ENCODE measurements at places on chromosomes 1 and 21. TPM values are rescaled to one million over a fixed set of nuclear protein-coding genes. Genes with fewer than 3 reads are reported as not detected.

GRCh38 chr1:60935599-60936110 is 146.7 kb upstream of the NFIA start:
- DNase-seq = no peak

Gene RGS4
- 3.7 TPM for polyA plus RNA-seq

DNA sequence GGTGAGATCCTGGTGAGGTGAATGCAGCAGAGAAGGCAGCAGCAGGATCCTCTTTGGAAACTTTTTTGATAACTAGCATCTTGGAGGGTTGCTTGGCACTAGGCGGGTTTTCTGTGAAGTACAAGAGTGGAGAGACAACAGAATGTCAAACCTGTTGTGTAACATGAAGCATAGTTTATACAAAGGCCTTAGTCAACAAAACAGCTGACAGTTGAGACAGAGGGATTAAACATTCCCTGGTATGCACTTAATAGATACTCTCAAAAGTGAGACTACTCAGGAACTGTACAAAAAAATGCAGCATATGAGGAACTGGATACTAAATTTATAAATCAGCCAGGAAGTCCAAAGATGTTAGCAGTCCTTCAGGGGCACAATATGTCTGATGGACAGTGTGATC is 16.4 kb upstream of the CCDC17 start:
- no peak for DNase-seq

DNA sequence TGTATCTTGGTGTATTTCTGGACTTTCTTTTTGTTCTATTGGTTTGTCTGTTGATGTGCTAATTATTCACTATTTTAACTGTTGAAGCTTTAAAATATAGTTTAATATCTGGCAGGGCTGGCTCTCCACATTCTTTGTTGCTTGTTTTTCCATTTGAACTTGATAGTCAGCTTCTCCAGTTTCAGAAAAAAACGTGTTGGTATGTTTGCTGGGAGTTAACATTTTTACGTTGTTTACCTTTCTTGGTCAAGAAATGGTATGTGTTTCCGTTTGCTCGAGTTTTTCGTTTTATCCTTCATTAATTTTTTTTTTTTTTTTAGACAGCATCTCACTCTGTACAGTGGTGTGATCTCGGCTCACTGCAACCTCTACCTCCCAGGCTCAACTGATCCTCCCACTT is 16.9 kb upstream of the ZBTB40 start:
- DNase-seq = no peak

Gene RASSF5
- 12.3 TPM for polyA plus RNA-seq

GRCh38 chr1:115978292-115978941 is 2.1 kb downstream of the SLC22A15 start:
- no peak for DNase-seq

- DNase-seq = no peak
Measured at GRCh38 chr1:60584371-60584770, 498.0 kb upstream of the NFIA start.

- no peak for DNase-seq
Measured at GRCh38 chr1:39609618-39610331, 29.7 kb downstream of the HEYL start.

DNA sequence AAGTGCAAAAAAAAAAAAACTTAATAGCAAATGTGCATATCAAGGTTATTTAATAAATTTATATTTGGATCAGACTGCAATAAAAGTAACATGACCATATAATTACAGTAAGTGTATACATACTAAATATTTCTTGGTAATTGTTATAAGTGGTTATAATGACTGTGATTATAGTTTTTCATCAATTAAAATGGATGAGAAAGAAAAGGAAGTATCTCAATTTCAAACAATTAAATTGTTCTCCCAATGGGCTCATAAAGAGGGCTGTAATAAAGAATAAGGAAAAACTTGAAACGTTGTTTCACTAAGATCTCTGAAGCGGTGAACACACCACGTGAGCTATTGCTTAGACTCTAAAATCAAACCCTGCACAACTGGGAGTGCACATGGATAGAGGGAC is 104.1 kb downstream of the CDC42BPA start:
- DNase-seq = no peak

DNA sequence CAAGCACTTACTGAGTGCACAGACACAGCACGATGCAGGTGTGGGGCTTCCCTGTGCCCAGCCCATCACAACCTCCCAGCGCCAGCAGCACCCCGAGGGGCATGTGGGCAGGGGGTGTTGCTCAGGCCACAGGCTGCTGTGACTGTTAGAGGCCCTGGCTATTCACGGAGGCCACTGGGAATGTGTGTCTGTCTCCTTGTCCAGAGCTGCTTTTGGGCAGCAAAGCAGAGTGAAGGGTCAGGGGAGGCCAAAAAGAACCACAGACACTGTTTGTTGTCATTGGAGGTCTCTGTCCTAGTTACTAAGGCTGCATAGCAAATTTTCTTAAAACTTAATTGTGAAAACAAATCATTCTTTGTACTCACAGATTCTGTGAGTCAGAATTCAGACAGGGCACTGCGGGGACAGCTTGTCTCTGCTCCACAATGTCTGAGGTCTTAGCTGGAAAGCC is 49.6 kb downstream of the TNFRSF8 start:
- no peak for DNase-seq

DNA sequence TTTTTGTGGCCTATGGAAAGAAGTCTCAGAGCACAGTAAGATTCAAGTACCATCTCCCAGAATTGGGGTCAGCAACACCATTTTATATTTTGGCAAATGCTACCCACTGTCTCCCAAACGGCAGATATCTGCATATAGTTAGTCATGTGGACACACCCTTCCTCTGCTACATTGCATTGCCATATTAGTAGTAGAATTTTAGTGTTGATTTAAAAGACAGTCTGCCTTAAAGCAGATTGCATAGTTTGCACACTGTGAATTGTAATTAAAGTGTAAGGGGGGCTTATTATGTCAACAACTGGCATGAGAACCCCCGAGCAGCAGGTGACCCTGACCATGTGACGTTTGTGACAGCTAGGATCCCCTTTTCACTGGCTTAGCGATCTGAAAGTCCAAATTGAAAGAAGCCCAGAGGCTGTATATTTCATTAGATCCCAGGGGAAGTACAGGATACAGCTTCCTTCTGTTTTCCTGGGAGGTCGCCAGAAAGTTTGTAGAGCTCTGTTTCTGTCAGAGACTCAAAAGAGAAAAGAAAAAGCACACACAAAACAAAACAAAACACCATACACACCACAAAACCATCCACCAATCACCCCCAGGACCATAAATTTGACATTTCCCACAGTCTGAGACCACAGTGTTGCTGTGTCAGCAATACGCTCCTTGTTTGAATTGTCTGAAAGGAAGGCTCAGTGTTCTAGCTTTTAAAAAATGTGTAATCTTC is 172.4 kb downstream of the NFIA start:
- DNase-seq = peak; percentile 80

Gene PTCH2
- polyA plus RNA-seq = 7.1 TPM

DNA sequence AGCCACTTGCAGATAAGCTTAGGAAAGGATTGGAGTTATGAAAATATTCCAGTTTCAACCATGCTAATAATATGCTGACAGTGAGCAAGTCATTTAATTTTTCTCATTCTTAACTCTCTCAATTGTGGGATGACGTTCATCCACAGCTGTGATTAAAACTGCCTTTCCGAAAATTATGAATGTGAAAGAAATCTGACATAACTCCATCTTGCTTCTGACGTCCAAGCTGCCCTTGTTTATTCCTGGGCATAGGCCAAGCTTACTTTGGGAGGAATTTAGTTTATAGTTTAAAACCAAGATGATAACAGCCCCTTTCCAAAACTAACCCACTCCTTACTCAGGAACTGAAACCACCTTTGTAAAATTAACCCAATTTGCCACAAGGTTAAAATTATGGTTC is 11.0 kb upstream of the RGS18 start:
- DNase-seq = no peak

GRCh38 chr21:34846601-34847112 is 177.9 kb downstream of the CLIC6 start:
- no peak for DNase-seq

DNA sequence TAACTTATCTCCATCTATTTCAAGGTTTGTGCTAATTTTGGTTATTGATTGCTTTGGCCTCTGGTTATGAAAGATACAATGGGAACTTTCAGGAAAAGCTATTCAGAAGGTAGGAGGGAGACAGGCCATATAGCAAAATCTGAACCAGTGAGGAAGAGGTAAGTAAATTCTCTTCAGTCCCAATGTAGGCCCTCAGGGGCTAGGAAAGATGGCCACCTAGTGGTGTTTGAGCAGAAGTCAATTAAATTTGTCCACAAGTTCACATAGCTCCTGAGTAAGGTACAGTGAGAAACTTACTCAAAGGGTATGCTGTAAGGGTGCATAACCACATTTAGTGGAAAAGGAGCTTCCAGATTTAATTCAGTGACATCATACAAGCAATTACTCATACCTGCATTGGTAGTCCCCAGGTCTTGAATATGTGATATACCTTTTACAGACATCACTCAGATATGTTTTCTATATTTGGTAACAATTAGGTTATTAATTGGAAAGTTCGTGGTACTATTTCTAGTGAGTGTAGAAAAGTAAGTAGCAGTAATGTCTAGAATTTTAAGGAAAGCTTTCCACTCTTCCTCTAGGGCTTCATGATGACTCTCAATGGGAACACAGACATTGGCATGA is 21.4 kb upstream of the FMO1 start:
- peak; percentile 53 for DNase-seq

DNA sequence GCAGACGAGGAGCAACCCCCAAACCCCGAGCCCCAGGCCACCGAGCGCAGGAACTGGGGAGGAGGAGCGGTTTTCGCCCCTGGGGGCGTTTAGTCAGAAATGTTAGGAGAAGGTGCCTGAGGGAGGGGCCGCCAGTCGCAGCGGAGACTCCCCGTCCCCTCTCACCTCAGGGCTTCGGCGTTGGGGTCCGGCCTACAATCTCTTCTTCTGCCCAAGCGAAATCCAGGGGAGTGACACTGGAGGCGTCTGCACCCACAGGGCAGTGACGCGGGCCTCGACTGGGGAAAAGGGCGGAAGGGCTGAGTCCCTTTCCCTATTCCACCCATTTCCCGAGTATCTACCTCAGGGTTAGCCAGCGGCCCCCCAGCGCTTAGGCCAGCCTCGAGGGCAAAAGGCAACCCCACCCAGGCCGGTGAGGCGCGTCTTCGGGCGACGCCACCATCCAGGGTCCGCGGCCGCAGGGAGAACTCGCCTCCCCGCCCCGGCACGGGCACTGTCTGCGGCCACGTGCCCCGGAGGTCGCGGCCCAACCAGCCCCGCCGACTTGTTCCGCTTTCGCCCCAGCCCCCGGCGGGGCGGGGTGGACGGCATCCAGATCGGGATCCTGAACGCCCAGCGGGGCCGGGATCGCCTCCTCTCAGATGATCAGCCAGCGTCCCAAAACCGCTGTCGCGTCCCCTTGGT is 118.7 kb upstream of the BARHL2 start:
- DNase-seq = no peak

- peak; percentile 47 for DNase-seq
Measured at GRCh38 chr21:45130324-45130774, 56.0 kb downstream of the ADARB1 start.

Gene SDHC
- polyA plus RNA-seq = 161 TPM

Gene ACOT7
- 13.4 TPM for polyA plus RNA-seq

DNA sequence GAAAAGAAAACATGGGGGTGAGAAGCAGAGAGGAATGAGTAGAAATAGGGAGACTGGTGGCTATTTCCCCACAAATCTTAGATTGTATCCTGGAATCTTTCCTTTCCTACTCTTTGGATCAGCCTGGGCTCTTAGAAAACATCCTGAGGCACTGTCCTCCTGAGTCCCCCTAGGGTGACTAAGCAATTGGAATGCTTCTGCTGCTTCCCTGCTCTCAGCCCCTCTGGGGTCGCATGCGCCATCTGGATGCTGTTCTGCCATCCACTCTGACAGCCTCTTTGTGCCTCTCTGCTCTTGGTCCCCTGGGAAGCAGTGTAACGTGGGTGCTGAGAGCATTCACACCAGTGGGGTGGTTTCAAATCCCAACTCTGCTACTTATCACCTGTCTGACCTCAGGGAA is 443.0 kb downstream of the SIPA1L2 start:
- DNase-seq = no peak

Gene TMPRSS3
- 0.63 TPM for polyA plus RNA-seq

- DNase-seq = no peak
Measured at GRCh38 chr1:208270651-208271141, 26.5 kb upstream of the PLXNA2 start.

DNA sequence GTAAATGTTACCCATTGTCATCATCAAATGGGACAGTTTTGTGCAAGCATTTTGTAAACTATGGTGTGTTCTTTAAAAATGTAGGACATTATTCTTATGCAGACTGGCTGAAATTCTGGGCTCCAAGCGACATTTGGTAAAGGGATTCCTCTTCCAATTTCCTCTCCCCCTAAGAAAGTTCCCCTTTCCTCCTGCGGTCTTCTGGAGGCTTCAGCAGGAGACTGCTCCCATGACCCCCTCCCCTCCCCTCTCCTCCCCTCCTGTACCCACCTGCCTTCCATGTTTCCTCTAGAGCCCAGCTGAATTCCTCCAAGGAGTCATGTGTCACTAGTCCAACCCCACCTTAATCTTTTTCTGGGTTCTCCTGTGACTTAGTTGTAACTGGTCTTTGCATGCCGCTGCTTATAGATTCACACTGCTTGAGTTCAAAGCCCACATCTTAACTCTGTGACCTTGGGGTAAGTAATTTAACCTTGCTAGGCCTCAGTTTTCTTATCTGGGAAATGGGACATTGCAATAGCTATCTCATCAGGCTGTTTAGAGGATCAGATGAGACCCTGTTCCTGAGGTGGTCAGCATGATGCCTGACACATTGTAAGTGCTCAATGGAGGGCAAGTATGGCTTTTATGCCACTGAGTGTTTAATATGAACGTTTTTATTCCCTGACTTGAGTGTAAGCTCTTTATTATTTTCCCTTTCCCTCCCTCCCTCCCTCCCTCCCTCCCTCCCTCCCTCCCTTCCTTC is 69.9 kb upstream of the WDR26 start:
- DNase-seq = no peak

DNA sequence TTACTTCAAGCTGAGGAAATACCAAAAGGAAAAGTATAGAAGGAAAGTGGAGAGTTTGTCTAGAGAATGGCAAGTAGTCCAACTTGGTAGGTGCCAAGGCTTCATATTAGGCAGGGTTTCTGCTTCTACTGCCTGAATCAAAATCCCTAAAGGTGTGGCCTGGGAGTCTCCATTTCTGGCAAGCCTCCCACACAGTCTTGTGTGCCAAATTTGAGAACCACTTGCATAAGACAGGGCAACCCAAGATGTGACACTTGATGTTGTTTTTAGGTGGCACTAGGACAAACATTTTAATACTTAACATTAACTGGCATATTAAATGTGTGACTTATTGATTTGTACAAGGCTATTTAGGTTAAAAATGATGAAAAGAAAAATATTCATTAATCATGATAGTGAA is 60.1 kb downstream of the ATG4C start:
- no peak for DNase-seq

GRCh38 chr1:17069452-17070162 is 15.8 kb upstream of the SDHB start:
- DNase-seq = no peak

DNA sequence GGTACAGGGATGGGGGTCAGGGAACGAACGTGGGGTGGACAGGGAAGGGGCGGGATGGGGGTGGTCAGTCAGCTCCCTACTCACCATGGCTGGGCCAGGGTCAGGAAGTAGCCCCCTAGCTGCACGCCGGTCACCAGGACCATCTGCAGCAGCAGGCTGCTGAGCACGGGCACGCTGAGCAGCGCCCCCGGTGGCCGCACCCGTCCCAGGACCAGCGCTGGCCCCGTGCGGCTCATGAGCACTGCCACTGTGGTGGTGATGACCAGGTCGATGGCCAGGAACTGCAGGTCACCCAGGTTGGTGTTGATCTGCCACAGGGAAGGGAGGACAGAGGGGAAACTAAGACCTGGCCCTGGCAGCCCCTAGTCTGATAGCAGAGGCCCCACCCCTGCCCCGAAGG is 6.5 kb upstream of the MFAP2 start:
- DNase-seq = no peak

Gene CR1L
- 0.28 TPM for polyA plus RNA-seq

Gene TMEM54
- 21.4 TPM for polyA plus RNA-seq

- no peak for DNase-seq
Measured at GRCh38 chr1:5296557-5297179, 642.3 kb downstream of the AJAP1 start.

Measured in right lung (tissue), 10 donors.